Activated CD8-positive, alpha-beta T cell treated with anti-CD3 and anti-CD28 coated beads for 36 hours (primary cell): ENCODE measurements at places on chromosomes 6 and 20. TPM values are rescaled to one million over a fixed set of nuclear protein-coding genes. Genes with fewer than 3 reads are reported as not detected.
A peak's percentile ranks its signal among the peaks of the same experiment; 100 is the strongest.

- peak overlapping the region; percentile 16 for H3K4me3 ChIP-seq
- no peaks in the 10 kb centered on the region for H3K27me3 ChIP-seq
- peak; percentile 20 for DNase-seq
These were observed 193.6 kb downstream of the EDN1 start for GRCh38 chr6:12483712-12484111.

GRCh38 chr20:15265581-15266309 lies 928.3 kb upstream of the FLRT3 start:
- no peak overlapping the region for H3K27ac ChIP-seq
- DNase-seq, result no peak
- no peaks in the 10 kb centered on the region for H3K27me3 ChIP-seq
- H3K4me3 ChIP-seq, result no peak overlapping the region

GRCh38 chr20:4866429-4866828 lies 134.9 kb downstream of the SLC23A2 start:
- H3K36me3 ChIP-seq, result peaks cover 18% of the 10 kb centered on the region
- DNase-seq, result no peak
- no peaks in the 10 kb centered on the region for H3K27me3 ChIP-seq
- H3K27ac ChIP-seq, result no peak overlapping the region
- H3K4me3 ChIP-seq, result no peak overlapping the region

DNA sequence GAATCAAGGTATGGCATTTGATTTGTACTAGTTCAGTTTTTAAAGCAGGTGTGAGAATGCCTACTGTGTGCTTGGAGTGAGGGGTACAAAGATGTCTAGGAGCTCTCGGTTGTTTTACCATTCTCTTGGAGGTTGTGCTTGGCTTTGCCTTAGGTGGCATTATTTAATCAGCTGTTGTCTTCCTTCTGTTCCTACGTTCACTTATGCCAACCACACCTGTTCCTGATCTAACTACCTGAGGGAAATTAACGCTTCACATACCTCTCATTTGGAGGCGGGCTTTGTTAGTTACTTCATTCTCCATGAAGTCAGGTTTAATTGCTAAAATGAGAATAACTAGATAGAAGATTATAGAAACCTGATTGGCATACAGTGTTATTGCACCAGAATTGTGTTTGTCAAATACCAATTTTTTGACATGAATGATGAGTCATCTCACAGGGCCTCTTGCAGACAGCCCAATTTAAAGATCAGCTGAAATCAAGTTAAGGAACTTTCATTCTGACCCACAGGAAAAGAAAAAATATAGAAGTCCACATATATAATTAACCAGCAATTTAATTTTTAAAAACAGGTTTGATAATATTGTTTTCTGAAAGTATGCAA lies 24.8 kb upstream of the PBOV1 start:
- no peak overlapping the region for H3K4me3 ChIP-seq
- no peak overlapping the region for H3K27ac ChIP-seq
- H3K4me1 ChIP-seq, result no peaks in the 10 kb centered on the region
- peaks cover 6% of the 10 kb centered on the region for H3K27me3 ChIP-seq
- H3K36me3 ChIP-seq, result no peaks in the 10 kb centered on the region
- DNase-seq, result no peak

DNA sequence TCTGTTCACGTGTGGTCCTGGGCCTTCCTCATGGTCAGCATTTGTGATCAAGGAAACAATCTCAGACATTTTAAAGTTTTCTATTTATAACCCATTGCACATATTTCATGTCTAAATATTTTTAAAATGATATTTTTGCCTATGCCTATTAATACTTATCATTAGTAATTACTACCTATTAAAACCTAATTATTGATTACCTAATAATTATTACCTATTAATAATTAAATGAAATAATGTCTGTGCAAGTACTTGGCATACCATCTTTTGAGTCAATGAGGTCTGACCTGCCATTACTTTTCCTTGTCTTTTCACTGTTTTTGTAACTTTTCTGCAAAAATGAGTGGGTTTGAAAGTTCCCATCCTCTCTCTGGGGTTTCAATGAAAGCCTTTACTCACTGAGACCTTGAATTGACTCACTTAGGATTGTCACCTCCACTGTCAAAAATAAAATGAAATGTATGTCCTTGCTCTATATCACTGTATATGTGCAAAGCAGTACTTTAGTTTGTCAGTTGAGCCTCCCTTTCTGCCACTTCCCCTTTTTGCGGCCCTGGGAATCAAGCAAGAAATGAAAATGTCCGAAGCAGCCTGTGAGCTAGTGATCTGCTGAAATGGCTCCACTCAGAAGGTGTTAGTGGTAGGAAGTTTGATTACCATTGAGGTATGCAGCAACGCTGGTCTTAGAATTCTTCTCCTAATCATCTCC lies 87.8 kb downstream of the L3MBTL3 start:
- no peak for DNase-seq
- no peaks in the 10 kb centered on the region for H3K27me3 ChIP-seq
- no peak overlapping the region for H3K27ac ChIP-seq
- peaks cover 10% of the 10 kb centered on the region for H3K4me1 ChIP-seq
- H3K36me3 ChIP-seq, result peaks cover 39% of the 10 kb centered on the region
- H3K4me3 ChIP-seq, result no peak overlapping the region

DNA sequence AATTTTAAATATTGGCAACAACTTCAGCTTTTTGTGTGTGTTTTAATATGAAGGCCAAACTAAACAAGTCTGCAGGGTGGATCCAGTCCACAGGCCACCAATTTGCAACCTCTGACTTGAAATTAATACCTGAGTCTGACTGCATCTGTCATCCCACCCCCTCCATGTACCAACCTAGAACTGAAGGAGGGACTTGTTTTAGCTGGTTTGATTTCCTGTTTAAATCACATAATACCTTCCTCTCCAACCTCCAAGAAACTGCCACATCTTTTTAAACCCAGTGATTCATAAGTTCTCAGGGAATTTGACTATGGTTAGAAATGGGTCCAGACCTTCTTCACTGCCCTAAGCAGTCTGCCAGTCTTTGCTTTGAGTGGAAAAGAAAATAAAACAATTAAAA lies 21.6 kb downstream of the RNF8 start:
- no peak for DNase-seq
- peaks cover 2% of the 10 kb centered on the region for H3K4me1 ChIP-seq
- no peak overlapping the region for H3K4me3 ChIP-seq
- H3K27me3 ChIP-seq, result no peaks in the 10 kb centered on the region

Gene GJA10
- not detected for total RNA-seq

Gene COL9A3
- not detected for total RNA-seq

Gene ITCH
- total RNA-seq, result 51.8 TPM
